ENCODE measurements at places on chromosomes 6 and 20. TPM values are rescaled to one million over a fixed set of nuclear protein-coding genes. Genes with fewer than 3 reads are reported as not detected.

Gene PREX1
- 13.5 TPM for total RNA-seq

Gene HLA-DMA
- 3.4 TPM for total RNA-seq

Gene DOK5
- total RNA-seq = not detected

Gene TM9SF4
- total RNA-seq = 36.2 TPM

Gene FAXC
- total RNA-seq = 7.2 TPM

Gene DPPA5
- not detected for total RNA-seq

Gene CPNE5
- total RNA-seq = not detected

Gene PKIB
- 0.54 TPM for total RNA-seq

Gene TFAP2A
- 15.9 TPM for total RNA-seq

Gene TULP1
- total RNA-seq = not detected

Gene SAMD10
- not detected for total RNA-seq

Gene PBOV1
- not detected for total RNA-seq

Gene LMBRD1
- total RNA-seq = 9.8 TPM

Gene NR2E1
- 0.09 TPM for total RNA-seq

Gene C20orf204
- 0.54 TPM for total RNA-seq

Gene BPIFB1
- total RNA-seq = not detected

Gene PNRC1
- total RNA-seq = 45.6 TPM

Data from A549 treated with ZK216348 at 1 μM for 4 hours (cell line).